ENCODE measurements at places on chromosomes 3 and 15.
A peak's percentile ranks its signal among the peaks of the same experiment; 100 is the strongest.

DNA sequence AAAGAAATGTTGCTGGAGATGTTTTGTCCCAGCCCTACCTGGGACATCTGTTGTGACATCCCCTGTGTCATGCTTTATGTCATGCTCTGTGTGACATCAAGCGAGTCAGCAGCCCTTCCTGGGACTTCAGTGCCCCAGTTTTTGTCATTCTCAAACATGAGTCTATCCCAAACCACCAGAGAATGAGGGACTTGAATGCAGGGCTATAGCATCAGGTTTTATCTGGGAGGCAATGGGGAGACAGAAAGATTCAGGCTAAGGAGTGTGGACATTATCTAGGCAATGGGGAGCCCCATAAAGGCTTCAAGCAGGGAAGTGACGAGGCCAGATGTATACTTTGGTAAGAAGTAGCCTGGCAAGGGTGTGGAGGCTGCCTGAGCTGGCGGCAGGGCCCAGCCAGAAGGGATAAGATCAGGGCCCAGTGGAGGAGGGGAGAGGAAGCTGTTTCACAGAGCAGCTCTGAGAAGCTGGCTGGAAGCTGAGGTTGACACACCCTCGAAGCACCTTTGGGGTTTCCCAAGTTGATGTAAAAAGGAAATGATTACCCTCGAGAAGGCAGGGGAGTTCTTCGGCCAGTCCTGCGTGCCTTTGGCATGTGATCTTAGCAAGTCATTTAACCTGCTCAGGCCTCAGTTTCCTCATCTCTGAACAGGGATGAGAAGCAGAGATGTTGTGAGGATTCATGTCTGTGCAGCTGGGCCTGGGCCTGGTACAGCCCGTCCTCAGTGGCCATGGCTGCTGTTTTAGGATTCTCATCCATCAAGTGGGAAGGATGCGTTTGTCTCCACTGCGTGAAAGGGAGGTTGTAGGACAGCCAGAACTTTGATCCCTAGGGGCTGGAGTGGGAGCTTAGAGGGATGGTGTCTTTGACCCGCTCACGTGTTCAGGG, 34.3 kb downstream of the IRAK2 start:
- peak; percentile 43 for DNase-seq

- no peak for DNase-seq
Observed at GRCh38 chr3:63193647-63194046, 84.5 kb upstream of the SYNPR start.

DNA sequence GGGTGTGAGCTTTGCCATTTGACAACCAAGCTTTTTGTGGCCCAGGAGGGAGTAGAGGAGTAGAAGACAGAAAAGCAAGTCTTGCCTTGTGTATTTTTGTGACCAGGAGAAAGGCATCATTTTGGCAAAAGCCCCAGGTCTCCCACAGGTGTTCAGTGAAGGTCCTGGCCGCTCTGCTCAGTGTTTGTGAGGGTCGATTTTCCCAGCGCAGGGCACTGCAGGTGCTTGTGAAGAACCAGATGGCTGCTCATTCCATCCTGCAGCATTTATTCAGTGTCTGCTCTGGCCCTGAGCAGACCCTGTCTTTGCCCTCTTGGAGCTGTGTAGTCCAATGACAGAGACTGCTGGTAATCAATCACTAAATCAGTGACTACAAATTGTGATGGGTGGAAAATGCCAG, 19.5 kb downstream of the TRAK1 start:
- DNase-seq, result no peak

DNA sequence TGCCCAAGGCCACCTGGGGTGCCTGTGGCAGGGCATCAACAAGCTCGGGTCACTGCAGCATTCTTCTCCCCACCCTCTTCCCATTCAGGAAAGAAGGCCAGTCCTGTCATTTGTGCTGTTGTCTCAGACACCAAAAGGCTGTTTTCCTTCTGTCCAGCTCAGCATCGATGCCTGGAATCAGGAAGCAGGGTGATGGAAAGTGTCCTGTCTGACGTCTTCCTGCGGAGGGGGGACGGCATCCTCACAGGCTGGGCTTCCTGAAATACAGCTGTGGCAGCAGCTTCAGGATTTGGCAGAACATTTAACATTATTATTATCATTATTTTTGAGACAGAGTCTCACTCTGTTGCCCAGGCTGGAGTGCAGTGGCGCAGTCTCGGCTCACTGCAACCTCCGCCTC, 33.0 kb upstream of the ANKDD1A start:
- no peak for DNase-seq

GRCh38 chr3:39011191-39011736, 40.5 kb downstream of the SCN11A start:
- no peak for DNase-seq

DNA sequence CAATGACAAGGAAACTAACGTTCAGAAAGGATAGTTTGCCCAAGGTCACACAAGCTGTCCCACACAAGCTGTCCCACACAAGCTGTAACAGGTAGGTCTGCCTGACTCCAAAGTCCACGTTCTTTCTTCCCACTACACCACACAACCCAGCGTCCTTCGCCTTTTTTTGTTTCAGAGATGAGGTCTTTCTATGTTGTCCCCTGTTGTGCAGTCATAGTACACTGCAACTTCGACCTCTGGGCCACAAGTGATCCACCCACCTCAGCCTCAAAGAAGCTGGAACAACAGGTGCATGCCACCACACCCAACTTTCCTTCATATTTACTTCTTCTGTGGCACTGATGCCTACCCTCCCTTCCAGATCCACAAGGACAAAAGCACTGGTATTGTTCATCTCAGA, 21.4 kb downstream of the MB21D2 start:
- no peak for DNase-seq

DNA sequence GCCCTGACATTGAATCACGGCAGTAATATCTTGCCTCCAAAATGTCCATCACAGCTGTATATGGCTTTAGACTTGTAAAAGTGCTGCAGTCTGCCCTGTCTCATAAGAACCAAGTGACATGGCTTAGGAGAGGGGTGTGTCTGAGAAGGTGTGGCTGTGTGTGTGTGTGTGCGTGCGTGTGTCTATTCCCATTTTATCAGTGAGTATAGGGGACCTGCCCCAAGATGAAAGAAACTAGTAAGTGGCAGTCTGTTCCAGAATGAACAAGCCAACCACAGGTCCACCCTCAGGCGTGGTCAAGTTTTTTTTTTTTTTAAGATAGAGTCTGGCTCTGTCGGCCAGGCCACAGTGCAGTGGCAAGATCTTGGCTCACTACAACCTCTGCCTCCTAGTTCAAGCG, 5.6 kb upstream of the RHOV start:
- DNase-seq, result no peak

- no peak for DNase-seq
Observed at GRCh38 chr3:188487652-188488051, 333.7 kb downstream of the LPP start.

GRCh38 chr3:33016846-33017405, 65.5 kb downstream of the CCR4 start:
- no peak for DNase-seq

- DNase-seq, result no peak
Observed at GRCh38 chr15:81304226-81304625, 19.7 kb downstream of the STARD5 start.

GRCh38 chr15:31399544-31400171, 73.0 kb downstream of the KLF13 start:
- DNase-seq, result no peak

DNA sequence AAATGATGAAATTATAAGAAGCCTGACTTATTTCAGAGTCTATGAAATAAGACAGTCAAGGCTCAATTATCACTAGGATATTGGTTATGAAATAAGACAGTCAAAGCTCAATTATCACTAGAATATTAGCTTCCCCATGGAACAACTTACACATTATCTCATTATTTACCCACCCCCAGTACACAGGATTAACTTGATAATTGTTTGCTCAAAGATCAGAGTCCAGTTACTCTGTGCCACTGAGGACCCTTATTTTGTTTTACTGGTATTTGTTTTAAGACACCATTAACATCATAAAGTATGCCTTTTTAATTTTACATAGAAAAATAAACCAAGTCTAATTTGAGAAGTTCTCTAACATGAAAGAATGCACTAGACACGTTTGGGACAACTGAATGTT, 225.4 kb downstream of the SI start:
- DNase-seq, result no peak

DNA sequence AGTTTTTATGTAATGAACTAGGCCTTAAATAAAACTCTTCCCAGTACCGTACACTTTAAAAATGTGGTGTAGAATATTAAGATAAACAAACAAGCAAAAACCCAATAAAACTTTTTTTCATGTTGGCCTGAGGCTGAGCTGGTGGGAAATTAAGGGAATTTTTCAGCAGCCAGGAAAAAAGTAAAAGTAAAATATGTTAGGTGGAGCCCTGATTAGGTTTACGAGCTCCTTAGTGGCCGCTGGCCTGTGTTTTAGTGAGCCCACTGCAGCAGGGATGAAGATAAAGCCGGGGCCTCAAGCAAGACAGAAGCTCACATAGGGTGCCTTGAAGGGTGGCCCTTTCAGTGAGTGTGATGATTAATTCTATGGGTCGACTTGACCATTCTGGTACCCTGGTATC, 16.1 kb upstream of the ARL14 start:
- no peak for DNase-seq

DNA sequence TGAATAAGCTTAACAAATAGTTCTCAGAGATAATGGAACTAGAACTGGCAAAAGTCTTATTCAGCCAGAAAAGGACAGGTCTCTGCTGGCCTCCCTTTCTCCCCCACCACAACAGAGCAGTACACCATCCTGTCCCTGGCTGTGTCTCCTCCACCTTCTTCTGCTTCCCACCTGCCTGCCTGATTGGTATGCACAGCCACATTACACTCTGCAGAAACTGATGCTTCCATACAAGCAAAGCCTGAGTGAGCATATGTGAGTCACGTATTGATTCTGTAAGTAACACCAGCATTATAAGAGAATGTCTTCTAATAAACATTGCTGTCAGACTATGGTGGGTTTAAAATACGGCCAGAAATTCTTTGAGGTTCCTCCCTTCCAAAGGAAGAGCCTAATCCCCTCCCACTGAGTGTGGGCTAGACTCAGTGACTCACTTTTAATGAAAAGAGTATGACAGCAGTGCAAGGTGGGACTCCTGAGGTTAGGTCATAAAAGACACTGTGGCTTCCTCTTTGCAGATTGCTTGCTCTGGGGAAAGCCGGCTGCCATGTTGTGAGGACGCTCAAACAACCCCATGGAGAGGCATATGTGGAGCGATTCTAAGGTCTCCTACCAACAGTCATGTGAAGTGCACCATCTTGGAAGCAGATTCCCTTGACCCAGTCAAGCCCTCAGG, 44.4 kb downstream of the ANXA2 start:
- DNase-seq, result no peak

DNA sequence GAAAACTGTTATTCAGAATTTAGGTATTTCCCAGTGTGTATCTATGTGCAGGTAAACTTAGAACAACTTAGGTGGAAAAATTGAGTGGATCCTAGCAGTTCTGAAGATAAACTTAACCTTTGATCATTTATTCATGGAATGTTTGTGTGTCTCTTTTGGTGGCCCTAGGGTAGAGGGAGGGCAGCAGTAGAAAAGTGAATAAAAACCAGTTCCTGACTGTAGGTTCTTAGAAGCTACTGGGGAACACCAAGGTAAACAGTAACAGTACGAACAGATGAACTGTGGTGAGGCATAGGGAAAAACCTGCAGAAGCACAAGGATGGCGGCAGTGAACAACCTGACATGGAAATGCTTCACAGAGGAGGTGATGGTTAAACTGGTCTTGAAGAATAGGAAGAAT, 2.5 kb downstream of the SNRK start:
- DNase-seq, result no peak

DNA sequence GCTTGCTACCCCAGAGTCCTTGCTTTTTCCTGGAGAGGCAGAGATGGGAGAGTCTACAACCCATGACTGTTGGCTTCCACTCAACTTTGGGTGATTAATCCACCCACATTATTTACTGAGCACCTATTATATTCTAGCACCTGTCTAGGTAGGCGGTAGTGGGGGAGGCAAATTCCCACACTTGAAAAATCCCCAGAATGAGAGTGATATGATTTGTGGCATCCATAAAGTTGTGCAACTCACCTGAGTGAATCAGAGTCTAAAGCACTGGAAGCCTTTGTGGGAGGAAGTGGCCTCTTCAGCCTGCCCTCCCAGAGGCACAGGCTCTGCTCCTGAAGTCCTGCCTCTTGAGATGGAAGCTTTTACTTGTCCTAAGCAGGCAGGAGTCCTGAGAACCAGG, 40.4 kb upstream of the CTNNB1 start:
- DNase-seq, result no peak

- DNase-seq, result no peak
Observed at GRCh38 chr15:34984889-34985630, 3.0 kb downstream of the ZNF770 start.

GRCh38 chr3:196620161-196620604, 19.3 kb upstream of the NRROS start:
- no peak for DNase-seq

DNA sequence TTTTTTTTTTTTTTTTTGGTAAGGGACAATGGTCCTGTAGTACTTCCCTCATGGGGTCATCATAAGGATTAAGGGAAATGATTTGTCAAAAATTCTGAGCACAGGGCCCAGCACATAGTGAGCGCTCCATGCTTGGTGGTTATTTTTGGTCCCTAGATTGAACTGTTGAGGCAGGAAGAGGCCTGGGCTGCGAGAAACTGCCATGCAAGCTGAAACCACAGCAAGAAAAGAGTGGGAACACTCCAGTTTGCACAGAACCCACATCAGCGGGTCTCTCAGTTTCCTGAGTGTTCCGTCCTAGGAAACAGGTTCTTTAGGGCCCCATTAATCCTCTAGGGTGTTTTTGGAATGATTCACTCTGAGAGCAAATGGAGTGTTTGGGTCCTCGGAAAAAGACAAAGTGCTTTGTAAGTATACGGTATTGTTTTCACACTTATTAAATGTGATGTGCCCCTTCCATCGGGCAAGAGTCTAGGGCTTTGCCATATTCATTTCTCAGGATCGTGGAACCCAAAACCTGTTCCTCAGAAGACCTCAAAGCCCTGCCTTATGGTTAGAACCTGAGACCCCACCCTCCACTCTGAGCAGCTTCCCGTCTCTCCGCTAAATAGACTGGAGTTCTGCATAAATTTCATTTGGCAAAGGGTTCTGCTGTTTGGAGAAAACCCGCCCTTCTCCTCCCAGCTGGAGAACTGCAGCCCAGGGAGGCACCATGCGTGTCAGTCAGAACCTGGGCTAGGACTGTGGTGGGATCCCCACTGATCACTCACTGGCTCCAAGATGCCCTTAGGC, 60.4 kb downstream of the SPSB4 start:
- no peak for DNase-seq

Data from stimulated activated CD8-positive, alpha-beta memory T cell treated with anti-CD3 and anti-CD28 coated beads, Interleukin-12 subunit alpha, Interleukin-12 subunit beta, amount 100 ng/mL, for 4 hours (primary cell).